Activated CD4-positive, alpha-beta T cell treated with anti-CD3 and anti-CD28 coated beads, Interleukin-2, amount 50 U/mL, for 48 hours (primary cell): ENCODE measurements at places on chromosomes 16 and 17.
A peak's percentile ranks its signal among the peaks of the same experiment; 100 is the strongest.

- peak; percentile 79 for DNase-seq
These were observed 51.6 kb downstream of the NT5M start for GRCh38 chr17:17354560-17355349.

DNA sequence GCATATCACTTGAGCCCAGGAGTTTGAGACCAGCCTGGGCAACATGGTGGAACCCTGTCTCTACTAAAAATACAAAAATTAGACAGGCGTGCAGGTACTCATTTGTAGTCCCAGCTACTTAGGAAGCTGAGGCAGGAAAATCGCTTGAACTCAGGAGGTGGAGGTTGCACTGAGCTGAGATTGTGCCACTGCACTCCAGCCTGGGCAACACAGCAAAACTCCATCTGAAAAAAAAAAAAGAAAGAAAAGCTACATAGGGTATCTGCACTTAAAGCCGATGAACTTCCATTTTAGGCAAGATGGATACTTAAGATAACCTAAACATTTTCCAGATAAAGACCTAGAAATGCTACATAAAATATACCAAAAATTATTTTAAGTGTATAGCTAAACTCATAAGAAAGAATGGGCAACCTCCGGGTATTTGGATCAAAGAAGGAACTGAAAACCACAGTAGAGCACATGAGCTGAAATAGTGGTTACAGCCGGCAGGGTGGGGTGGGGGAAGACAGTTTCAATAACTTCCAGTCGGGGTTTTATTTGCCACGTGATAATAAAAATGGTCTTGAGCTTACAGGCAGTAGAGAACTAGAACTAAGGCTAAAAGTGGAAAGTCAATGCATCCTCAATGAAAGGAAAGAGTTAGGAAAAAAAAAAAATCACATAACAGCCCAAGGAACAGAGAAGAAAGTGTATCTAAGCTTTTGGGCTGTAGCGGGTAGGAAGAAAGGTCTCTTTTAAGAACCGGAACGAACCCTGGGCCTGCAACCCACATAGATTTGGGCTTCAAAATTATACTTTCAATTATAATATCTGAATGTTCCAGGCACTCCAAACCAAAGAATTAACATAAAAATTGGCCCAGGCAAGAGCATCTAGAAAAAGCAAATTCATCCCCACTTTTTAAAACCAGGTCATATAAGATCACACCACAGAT lies 53.1 kb downstream of the CFDP1 start:
- DNase-seq, result peak; percentile 32

- DNase-seq, result no peak
These were observed 393.9 kb upstream of the SALL1 start for GRCh38 chr16:51544851-51545467.

- no peak for DNase-seq
These were observed 2.4 kb upstream of the C1QTNF8 start for GRCh38 chr16:1098266-1098991.

GRCh38 chr16:25065899-25066298 lies 45.6 kb upstream of the LCMT1 start:
- DNase-seq, result no peak

GRCh38 chr17:80034791-80035686 lies 633 bp downstream of the TBC1D16 start:
- DNase-seq, result peak; percentile 51

DNA sequence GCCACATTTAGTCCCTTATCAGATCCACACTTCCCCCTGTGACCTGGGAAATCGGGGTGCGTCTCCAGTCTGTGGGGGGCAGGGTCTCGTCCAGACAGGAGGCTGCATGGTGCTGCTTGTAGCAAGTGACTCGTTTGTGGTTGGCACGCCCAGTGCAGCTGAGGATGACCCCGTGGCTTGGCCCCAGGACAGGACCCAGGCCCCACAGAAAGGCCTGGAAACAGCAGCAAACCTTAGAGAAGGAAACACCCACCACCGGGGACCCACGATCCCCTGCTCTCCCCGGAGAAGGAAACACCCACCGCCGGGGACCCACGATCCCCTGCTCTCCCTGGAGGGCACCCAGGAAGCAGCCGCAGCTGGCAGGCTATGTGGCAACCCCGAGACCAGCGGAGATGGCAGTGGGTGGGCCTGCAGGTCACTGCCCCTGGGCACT lies 8.2 kb upstream of the C16orf95 start:
- DNase-seq, result no peak

DNA sequence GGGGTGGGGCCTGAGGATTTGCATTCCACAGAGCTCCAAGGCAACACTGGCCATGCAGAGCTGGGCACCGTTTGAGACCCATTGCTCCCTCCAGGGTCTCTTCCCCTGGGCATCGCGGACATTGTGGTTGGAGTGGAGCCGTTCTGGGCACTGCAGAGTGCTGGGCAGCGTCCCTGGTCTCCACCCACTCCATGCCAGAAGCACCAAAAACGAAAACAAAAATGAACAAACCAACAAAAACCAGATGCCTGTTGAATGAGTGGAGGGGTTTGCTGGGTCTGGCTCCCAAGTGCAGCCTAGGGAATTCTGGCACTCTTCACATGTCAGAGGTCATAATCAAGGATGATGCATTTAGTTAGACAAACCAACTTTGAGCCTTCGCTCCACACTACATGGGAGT lies 17.9 kb downstream of the WNT9B start:
- no peak for DNase-seq

GRCh38 chr16:74485916-74486315 lies 64.6 kb upstream of the CLEC18B start:
- DNase-seq, result no peak

- DNase-seq, result no peak
These were observed 28.7 kb downstream of the GSE1 start for GRCh38 chr16:85641776-85642176.

DNA sequence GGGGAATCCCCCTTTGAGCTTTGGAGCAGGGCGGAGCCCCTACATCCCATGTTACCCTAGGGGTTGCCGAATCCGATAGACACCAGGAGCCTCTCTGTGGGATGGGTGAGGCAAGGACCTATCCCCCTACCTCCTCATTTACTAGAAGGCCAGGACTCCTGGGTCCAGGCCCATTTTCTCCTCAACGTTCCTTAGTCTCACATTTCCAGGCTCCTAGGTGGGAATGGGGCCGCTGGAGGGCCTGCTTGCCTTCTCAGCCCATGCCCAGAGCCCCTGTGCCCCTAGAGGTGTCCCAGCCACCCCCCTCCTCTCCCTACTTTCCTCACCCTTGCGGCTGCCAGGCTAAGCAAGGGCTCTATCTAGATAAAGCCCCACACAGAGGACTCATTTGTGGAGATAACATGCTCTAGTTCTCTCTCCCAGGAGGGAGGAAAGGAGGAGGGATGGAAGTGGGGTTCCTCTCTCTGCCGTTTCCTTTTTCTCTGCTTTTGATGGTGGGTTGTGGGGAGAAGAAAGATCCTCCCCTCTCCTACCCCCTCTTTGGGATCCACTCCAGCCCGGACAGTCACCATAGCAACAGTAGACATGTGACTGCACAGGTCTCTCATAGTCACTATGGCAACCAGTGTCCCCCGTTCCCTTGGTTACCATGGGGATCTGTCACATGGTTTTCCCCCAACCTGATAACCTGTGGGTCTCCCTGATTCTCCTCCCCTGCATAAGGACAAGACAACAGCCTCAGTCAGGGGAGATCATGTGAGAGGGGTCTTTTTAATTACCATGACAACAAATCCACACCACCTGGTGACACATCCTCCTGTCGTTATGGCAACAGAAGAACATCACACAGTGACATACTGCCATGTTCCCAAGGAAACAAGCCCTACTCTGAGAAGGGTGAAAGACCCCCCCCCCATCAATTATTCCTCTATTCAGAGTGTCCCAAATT lies 5.2 kb downstream of the CACNA1G start:
- no peak for DNase-seq
